ENCODE measurements at places on chromosomes 5 and 9.

GRCh38 chr5:152953788-152954483 lies 536.5 kb upstream of the GRIA1 start:
- DNase-seq, result no peak

DNA sequence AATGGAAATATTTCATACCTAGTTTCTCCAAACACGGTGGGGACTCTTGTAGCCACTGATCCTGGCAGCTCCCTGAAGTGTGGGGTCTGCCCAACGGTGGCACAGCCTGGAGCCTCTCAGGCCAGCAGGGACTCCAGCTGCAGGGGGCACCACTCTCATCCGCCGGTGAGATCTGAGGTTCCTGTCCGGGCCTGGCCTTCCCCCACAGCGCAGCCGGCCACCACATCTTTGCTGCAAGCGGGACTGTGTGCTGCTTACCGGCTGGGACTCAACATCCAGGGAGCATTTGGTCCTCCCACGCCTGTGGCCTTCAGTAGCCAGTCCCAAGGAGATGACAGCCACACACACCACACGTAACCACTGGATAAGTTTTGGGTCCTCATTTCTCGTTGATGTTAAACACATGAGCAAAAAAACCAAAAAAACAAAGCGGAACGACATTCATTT lies 7.7 kb upstream of the NKX2-5 start:
- no peak for DNase-seq

DNA sequence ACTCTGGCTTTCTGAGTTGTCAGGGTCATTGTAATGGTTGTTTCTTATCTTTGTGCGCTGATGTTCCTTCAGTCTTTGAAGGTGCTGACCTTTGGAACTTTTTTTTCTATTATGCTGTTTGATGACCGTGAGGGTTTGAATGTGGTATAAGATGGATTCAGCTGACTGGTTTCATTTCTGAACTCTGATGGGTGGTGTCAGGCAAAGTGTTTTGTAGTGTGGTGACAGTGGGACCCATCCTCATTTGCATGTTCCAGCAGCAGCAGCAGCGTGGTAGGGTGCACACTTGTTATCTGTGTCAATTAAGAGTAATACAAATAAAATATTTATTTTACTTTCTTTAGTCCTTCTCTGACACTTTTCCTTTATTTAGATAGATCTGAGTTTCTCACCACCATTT lies 227.7 kb upstream of the PRR16 start:
- DNase-seq, result no peak

DNA sequence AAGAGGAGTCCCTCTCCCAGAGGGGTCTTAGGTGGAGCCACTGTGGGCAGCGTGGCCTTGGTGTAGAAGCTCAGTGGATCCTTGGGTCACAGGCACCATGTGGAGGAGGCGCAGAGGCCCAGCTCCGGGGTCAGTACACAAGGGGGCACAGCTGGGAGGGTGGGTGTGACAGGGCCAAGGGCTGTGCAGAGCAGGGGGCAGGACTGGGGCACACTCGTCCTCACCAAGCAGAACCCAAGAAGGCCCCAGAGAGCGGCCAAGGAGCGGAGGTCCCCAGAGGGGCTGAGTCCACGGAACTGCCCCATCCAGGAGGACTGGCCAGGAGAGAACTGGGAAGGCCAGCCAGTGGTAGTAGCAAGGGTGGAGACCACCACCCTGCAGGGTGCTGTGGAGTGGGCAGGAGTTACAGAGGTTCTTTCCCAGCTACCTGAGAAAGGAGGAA lies 2.5 kb upstream of the LPCAT1 start:
- no peak for DNase-seq

DNA sequence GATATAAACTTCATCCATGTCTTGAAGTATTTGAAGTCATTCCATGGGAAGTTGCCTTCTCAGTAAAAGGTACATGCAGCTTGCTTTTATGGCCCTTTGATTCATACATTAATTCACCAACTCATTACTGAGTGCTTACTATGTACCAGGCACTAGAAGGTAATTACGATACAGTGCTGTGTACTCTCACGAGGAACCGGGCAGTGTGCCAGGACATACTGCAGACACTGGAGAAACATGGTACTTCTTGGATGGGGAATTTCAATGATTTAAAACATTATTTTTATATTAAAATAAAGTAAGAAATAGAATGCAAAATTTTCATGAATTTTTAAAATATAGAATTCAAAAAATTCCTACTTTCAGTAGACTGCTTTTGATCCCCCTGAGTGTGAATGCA lies 71.4 kb upstream of the WDR41 start:
- no peak for DNase-seq

DNA sequence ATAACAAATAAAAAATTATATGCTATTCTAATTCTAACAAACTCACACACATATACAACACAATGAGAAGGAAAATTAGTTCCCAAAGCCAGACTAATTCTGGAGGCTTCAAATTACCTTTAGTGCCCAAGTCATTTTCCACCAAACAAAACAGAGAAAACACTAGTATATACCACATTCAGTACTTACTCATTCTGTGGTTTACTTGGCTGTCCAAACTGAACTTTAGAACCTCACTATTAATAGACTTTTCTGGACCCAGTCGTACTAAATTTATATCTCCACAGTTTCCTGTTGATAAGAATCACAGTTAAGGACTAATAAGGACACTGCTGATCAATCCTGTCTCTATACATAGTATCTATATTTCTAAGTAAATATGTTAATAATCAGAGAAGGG lies 66.4 kb downstream of the SETX start:
- no peak for DNase-seq

- DNase-seq, result no peak
These were observed 62.7 kb downstream of the RGMB start for GRCh38 chr5:98836175-98836574.

GRCh38 chr5:37839407-37840052 lies at the start of gene GDNF:
TSS of gene GDNF (minus strand) at chr5:37840041. CDS start at chr5:37834796, 5,245 bp downstream.
- DNase-seq, result no peak

DNA sequence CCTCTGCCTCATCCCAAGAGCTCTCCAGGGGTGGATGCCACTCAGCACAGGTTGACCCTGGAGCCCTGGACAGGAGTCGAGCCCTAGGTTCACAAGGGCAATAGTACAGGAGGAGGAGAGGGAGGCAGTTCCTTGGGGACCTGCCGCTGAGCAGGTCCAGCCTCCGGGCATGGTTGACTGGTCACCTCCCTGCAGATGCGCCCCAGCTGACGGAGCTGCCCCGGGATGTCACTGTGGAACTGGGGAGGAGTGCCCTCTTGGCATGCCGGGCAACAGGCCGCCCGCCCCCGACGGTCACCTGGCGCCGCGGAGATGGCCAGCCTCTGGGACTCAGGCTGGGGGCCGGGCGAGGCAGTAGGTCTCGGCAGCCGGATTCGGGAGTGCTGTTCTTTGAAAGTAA lies 53.7 kb downstream of the HMCN2 start:
- DNase-seq, result no peak

GRCh38 chr5:937151-937924 lies 44.7 kb downstream of the TRIP13 start:
- no peak for DNase-seq

- no peak for DNase-seq
These were observed 21.6 kb downstream of the CCNJL start for GRCh38 chr5:160290751-160291150.

DNA sequence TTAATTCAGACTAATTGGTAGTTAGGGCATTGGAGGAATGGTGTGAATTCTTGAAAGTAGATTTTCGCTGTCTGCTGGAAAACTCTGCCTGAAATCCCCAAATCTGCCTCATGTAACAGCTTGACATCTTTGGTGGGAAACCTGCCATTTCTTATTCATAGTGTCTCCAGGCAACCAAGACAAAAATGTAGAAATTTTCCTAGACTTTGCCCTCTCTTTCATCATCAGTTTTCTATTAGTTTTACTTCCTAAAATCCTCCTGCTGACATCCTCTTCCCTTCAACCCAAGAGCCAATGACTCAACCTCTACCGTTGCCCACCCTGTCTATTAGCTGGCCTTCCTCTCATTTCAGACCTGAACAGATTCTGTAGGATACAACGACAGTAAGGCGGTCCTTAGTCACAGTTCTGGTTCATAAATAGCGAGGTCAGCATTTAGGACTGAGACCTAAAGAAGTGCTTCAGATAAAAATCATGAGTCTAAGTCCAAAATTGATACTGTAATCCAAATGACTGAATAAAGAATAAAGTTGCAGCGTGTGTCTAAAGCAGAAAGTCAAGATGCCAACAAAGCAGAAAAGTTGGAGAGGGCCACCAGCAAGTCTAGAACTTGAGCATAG lies 133.9 kb downstream of the MUSK start:
- DNase-seq, result peak; percentile 91

Measured in suppressor macrophage treated with lipopolysaccharide for 1 hour (primary cell).